Nucleus accumbens (tissue), 56 donors: ENCODE measurements at places on chromosomes 5 and 9.

DNA sequence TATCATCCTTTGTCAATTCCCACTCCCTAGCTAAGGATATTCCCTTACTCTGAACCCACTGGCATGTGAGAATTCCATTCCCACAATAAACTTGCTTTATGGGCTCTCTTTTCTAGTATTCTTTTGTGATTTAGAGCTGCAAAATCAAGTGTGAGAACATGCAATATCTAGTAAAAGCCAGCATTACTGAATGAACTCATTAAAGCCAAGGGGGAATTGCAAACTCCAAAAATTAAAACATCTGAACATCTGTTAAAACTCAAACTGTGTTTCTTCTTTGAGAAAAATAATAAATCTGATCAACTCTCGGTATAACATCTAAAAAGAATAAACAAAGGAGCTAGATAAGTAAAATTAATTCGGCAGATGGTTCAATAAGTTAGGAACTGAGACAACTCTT, 53.1 kb upstream of the MPDZ start:
- DNase-seq = no peak

GRCh38 chr9:122988920-122989621, 44.4 kb upstream of the GPR21 start:
- no peak for DNase-seq

GRCh38 chr5:172395483-172395882, 58.8 kb downstream of the SH3PXD2B start:
- no peak for DNase-seq

DNA sequence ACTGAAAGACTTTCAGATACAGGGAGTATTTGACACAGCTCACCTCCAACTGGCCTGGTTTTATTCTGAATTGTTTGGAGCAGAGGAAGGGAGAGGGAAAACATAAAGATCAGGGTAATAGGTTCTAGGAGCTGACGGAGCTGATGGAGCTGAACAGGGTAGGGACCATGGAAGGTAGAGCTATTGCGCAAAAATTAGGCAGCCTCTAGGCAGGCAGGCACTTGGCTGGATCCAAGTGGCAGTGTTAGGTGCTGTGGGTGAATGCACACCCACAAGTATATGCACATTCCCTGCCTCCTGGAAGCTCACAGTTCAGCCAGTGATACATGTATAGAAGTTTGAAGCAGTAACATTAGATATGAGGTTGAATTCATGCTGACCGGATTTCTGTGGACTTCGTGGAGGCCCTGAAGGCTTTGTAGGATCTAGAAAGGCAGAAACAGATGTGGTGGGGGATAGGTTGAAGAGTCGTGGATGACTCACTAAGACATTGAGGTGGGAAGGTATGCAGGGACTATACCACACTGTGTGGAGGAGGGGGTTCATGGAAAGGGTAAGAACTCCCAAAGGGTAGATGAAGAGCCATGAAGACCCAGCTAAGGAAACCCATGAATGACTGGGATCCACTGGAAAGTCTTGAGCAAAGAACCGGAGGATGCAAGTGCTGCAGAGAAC, 50.8 kb downstream of the WWC1 start:
- DNase-seq = no peak

DNA sequence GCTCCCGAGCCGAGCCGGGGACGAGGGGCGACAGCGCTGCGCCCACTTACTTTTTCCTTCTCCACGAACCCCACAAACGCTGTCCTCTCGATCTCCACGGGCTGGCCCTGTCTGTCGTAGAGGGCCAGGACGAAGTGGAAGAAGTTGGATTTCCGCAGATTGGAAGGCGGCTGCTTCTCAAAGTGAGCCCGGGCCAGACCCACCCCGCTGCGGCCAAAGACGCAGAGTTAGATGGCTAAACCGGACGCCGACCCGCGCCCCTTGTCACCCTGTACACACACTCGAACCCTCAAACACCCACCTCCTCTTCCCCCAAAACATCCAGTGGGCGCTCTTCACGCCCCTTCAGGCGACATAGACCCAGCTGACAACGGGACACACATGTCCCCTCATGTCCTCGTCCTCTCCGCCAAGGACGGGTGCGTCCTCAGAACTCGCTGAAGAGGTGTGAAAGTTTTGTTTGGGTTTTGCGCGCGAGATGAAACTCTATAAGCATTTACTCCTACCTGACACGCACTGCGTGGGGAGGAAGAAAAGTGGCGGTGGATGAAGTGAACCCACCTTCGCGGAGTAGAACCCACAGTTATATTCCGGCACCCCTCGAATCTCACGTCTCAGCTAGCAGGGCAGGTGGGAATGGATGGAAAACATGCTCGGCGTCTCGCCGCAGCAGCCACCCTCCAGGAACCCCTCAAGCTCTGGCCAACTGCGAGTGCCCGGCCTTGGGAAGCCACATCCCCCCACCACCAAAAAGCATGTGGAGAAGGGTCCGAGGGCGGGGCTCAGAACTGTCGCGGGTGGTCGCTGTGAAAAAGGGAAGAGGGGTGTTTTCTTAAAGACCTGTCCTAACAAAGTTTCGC, 2.6 kb downstream of the EBF1 start:
- DNase-seq = no peak

DNA sequence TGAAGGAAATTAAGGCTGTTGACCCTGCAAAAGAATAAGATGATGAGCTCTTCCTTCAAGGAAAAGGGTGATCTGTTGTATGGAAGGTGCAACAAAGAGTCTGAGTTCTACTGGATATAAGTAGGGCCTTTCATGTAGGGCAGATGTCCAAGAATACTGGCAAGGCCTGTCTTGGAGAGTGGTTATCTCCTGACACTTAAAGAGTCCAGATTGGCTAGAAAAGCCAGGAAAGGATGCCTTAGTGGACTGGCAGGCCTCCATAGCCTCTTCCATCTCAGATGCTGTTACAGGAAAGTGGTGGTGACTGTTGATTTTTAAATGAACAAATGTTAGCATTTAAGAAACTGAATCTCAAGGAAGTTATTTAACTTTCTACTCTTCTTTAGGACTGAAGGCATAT, 396.2 kb downstream of the RAB3C start:
- DNase-seq = no peak
